ENCODE measurements at places on chromosomes 4 and X. TPM values are rescaled to one million over a fixed set of nuclear protein-coding genes. Genes with fewer than 3 reads are reported as not detected.

GRCh38 chr4:7705062-7705461, 234.6 kb downstream of the AFAP1 start:
- no peak for DNase-seq

DNA sequence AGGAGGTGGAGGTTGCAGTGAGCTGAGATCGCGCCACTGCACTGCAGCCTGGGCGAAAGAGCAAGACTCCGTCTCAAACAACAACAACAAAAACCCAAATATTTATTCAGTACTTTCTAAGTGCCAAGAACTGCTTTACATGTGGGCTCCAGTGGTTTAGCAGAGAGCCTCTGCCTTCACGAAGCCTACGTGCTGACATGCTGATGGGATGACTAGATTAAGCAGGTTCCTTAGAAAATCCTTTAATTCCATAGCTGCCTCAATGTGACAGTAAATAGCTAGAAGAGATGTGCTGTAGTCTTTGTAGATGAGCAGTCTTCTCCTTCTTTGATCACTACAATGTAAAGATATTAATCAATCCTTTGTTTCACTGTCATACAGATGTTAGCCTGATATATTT, 49.6 kb downstream of the TAPT1 start:
- no peak for DNase-seq

- no peak for DNase-seq
Observed at GRCh38 chr4:139331185-139331584, 28.9 kb upstream of the NDUFC1 start.

DNA sequence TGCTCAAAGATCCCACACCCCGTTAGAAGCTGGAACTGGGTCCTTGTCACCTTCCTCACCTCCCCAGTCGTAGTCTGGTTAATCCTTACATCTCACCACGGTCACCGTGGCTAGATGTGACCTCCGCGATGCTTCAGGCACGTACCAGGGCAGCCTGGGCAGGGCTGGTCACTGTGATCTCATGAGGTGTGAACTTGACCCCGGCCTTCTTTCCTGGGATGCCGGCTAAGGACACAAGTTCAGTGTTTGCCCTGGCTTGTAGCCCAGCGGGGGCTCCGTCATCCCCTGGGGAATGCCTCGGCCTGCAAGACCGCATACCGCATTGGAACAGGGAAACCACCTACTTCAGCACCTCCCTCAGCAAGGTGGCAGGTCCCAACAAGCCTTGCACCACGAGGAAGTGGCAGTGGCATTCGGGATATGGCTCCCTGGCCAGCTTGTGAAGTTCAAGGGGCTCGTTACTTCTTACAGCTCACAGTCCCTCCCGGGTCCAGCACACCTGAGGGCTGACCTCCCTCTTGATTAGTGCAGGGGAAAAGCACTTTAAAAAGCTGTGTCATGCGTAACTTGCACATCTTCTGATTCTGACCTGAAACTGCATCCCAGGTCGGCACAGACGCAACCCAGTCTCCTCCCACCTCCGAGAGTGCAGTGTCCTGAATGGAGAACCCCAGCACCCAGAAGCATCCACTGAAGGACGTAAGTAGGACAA, 25.9 kb downstream of the NOP14 start:
- peak; percentile 68 for DNase-seq

DNA sequence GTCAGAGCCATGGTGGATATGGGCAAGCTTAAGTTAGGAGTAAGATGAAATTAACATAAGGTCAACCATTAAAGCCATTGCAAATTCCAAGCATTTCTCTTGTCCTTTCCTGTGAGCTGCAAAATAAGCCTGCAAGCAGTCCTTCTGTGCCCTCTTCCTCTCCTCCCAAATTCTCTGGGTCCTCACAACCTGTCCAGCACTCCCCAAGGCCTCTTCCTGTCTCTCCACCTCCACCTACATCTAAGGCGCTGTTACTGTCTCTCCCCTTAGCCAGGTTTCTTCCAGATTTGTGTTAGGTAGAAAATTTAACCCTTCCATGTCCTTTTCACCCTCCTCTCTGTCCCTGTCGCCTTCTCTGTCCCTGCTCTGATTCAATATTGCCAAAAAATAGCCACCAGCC, 22.2 kb downstream of the ETDC start:
- no peak for DNase-seq

DNA sequence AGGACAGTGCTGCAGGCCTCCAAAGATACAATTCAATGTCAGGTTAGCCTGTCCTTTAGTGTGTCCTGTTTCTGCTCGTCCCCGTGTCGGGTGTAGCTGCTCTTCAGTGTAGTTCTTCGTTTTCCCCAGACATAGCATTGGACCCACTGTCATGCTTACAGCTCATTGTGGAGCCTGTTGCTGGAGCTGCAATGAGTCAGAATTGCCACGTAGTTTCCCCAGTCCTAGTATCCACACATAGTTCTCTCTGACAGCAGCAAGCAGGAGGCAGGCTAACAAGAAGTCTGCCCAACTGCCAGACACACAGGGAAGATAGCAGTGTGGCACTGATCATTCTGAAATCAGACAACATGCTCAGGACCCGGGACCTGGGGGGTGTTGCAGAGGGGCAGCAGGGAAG, 49.2 kb downstream of the MOSPD2 start:
- no peak for DNase-seq

DNA sequence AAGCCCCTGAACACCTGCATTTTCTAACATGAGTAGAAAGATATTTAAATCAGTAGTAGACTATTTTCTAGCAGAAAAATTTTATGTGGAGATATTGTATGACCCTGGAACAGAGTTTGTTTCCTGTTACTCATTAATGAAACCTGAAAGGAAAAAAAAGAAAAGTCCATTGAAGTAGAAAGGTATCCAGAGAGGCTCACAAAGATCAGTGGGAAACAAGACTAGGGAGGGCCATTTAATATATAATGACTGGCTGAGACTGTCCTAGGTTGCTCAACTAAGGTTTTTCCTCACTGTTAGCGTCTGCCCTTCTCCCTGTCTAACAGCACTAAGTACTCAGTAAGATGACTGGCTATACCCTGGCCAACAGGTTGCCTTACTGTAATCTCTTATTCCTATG, 788.6 kb downstream of the GLUD2 start:
- DNase-seq, result no peak

DNA sequence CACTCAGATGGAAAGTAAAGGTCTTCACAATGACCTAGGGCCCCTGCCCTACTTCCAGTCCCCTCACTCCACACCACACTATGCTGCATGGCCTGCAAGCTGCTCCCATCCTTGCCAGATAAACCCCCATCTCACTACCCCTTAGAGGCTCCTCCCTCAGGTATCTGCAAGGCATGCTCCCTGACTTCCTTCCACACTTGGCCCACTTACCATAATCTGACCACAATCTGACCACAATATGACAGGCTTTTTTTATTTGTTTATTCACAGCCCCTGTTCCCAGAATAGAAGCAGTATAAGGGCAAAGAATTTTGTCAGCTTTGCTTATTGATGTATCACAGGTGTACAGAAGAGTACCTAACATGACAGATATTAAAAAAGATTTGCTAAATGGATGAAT, 124.7 kb downstream of the CAMK2D start:
- no peak for DNase-seq

DNA sequence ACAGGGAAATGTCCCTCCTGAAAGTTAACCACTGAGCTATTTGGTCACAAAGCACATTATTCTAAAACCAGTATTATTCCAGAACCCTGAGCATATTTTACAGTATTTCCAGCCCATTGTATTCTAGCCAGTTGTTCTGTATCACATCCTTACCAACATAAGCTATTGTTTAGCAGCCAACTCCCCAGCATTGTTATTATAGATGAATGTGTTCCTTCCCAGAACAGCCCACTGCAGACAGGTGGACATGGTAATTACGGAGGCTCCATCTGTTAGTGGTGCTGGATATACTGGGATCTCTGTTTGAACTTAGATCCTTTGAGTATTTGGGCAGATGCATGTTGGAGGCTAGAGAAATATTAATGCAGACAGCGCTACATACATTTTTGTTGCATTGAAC, 126.1 kb downstream of the MGST2 start:
- DNase-seq, result no peak

DNA sequence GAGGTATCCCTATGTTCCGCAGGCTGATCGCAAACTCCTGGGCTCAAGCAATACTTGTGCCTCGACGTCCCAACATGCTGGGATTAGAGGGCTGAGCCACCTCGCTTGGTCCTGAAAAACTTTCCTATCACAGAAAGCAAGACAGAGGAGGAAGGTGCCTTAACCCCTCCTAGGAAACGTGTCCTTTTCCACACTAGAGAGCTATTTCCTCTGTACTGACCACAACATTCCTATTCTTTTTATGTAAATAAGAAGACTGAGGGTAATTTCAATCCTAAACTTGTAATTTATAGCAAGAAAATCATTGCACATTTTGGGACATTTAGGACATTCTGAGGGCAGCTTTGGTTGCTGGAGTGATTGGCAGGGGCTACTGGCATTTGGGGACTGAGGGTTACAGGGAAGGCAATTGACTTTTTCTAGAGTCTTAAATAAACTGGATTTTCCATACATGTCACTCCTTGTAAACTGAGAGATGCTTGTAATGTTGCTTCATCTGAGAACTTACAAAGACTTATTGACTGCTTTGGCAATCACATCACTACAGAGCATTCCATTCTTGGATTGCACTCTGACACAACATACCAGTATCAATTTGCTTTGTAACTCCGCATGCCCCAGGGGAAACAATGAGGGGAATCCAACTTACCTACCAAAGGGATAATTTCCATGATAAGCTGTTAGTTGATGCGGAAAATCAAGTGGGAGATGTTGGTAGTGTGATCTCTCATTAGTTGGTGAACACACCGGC, 15.6 kb downstream of the XAGE3 start:
- no peak for DNase-seq

DNA sequence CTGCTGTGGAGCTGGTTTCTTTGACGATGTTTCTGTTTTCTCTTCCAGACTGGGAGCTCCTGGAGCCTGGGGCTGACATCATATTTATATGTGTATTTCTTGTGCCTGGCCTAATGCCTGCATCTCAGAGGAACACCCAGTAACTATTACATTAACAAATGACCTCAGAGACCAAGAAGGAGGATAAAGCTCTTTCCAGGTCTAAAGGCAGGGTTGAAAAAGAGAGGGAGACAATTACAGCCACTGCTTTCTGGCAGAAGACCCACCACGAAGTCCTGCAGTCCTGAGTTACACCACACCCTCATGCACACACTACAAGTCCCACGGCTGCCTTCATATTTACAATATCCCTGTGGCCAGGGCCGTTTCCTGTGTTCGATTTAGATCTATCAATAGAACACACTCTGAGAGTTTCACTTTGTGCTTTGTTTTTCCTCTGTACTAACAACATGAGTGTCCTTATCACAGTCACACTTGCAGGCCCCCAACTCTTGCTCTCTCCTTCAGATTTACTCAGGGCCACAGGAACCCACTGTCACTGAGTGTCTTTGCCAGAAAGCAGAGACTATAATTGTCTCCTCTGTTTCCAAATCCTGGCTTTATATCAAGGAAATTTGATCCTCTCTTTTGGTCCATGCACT, 535.5 kb downstream of the MID1IP1 start:
- DNase-seq, result no peak

- DNase-seq, result no peak
Observed at GRCh38 chr4:123106747-123107146, 184.3 kb upstream of the NUDT6 start.

DNA sequence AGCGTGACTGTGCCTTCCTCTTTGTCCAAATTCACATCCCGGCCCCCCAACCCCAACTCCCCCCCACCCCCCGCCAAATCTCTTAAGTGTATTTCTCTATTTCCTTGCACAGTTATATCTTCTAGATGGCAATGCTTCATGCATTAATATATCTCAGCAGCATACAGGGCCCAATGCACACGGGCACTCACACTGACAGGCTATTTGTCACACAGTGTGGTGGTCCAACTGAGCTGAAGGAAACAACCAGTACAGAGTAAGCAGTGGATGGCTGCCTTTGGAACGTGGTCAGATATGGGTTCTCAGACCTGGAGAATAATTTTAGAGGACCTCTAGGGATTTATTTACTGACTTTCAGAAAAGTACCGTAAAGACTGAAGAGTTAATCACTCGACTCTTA, 681 bp downstream of the EXOC1 start:
- DNase-seq, result no peak

DNA sequence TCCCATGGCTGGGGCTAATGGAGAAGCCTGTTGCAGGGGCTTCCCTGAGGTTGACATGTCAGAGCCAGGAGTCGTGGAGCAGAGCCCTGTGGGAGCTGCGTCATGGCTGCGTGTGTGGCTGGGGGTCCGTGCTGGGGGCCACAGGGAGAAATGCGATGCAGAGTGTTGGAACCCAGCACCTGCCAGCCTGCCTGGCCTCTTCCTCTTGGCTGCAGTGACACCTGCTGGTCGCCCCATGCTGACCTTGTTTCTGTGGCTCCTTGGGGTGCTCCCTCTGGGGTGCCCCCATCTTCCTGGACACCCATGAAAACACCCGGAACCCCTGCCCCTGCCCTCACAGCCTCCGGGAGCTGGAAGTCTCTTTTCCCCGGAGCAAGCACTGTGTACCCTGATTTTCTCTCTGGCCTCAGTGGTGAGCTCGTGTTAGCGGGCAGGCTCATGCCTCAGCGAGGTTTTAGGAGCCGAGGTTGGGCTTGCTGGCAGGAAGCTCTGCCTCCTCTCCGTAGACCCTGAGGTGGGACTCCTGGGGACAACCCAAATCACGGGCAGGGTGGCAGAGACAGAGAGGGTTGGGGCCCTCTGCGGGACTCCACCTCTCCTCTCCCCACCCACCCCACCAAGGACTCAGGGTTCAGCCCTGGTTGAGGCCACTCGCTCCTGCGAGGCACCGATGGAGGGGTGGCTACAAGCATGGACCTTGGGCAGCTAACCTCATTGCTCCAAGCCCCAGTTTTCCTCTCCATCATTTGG, 103.7 kb downstream of the SORCS2 start:
- DNase-seq, result peak; percentile 10

DNA sequence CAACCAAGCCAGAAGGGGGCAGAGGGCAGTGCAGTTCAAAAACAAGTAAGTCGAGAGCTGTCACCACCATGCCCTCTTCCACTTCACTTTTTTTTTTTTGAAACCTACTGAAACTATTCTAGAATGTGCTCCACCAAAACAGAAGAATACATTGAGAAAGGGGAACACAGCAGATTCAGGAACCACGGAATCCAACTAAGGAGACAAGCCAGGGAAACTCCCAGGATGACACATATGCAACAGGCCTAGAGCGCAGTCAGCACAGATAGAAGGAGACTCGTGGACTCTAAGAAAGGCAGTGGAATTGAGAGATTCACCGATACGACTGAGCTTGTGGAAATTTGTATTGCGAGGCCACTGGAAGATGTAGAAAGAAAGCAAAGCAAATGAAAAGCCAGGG, 66.1 kb downstream of the PHKA2 start:
- no peak for DNase-seq

- DNase-seq, result no peak
Observed at GRCh38 chr4:87134122-87134521, 86.3 kb downstream of the KLHL8 start.

Gene HMGB2
- total RNA-seq, result 388 TPM

Gene JADE1
- total RNA-seq, result 26.5 TPM

Gene CYSLTR1
- total RNA-seq, result not detected

Gene TRIM61
- total RNA-seq, result 0.15 TPM

Gene PLS3
- total RNA-seq, result 50.8 TPM

Gene TMEM271
- total RNA-seq, result not detected

Gene MGAT4D
- not detected for total RNA-seq

Gene BANK1
- 2.4 TPM for total RNA-seq

Gene SRPK3
- not detected for total RNA-seq

Gene RIPPLY1
- total RNA-seq, result 0.27 TPM

Gene CLTRN
- 0.25 TPM for total RNA-seq

Gene GPRASP2
- 2.1 TPM for total RNA-seq
